ENCODE measurements at places on chromosomes 16 and 17.

DNA sequence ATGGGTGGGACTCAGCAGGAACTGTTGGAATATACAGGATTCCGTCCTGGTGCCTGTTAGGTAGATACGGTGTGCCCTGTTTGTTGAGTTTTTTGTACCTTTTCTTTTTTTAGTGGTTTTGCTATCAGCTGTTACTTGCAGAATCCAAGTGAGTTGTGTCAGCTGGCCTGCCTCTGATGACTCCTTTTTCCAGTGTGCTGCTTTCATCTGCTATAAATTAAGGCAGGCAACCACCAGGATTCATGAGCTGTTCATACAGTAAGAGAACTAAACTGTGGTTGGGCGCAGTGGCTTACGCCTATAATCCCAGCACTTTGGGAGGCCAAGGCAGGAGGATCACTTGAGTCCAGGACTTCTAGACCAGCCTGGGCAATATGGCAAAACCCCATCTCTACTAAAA, 79.9 kb downstream of the WNT3 start:
- no peak for DNase-seq

DNA sequence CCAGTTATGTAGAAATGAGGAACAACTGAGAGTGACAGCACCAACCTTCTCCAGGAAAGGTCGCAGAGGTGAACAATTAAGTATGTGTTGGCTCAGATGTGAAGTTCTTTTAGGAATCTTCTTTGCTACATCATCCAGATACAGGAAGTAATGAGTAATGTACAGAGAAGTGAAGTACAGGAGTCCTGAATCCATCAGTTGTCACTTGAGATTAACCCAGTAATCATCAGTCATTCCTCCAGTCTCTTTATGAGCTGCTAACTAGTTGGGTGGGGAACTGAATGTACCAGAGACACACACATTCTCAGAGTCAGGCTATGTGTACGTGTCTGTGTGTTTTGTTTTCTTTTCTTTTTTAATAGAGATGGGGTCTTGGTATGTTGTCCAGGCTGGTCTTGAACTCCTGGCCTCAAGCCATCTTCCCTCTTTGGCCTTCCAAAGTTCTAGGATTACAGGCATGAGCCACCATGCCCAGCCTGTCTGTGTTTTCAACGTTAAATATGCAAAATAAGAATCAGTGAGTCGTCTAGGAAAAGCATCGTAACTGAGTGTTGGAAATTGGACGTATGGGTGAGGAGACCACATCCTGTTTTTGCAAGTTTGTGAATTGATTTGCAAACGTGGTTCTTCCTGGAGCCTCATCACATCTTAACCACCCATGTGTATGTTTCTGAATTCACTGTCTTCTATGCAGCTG, 19.9 kb downstream of the ZNF200 start:
- no peak for DNase-seq

GRCh38 chr17:21293831-21294210, 9.3 kb downstream of the MAP2K3 start:
- DNase-seq, result no peak

- DNase-seq, result no peak
These were observed 7.6 kb upstream of the CNP start for GRCh38 chr17:41959030-41959335.

- no peak for DNase-seq
These were observed 7.3 kb upstream of the DPEP3 start for GRCh38 chr16:67987460-67988160.

- no peak for DNase-seq
These were observed 19.7 kb upstream of the SRCIN1 start for GRCh38 chr17:38625482-38625881.

- no peak for DNase-seq
These were observed 86.7 kb downstream of the MRC2 start for GRCh38 chr17:62714016-62714777.

DNA sequence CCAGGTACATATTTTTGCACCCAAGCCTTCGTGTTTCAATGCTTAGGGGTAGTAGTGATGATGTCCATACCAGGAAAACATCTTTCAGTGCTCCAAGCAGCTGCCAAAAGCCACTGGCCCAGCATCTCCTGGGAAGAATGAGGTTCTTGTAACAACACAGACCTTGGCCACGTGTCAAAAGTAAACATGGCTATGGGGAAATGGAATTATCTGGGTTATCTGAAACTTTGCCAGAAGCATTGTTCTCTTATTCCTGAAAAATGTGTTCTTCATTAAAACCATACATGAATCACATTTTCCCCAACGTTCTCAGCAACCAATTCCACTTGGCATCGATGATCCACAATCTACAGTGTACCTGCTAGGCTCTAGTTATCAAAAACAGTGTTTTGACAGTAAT, 524.2 kb upstream of the EEF2KMT start:
- DNase-seq, result no peak

DNA sequence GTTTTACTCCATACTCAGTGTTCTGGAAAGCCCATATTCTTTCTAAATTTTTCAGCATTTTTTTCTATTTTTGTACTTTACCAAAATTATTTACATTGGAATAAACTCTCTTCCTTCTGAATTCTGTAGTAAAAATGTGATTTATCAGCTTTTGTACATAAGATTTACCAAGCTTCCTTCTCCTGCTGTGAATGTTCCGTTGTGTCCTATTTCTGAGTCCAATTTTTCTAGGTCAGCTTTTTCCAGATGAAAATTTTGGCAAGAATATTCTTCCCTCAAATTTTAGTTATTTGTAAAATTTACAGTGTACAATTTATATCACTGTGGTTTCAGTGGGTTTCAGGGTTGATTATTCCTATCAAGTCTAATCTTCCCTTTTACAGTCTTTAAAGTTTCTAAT, 27.5 kb downstream of the ASPA start:
- DNase-seq, result no peak

- DNase-seq, result no peak
These were observed 10.3 kb upstream of the ZFHX3 start for GRCh38 chr16:73058221-73058615.

DNA sequence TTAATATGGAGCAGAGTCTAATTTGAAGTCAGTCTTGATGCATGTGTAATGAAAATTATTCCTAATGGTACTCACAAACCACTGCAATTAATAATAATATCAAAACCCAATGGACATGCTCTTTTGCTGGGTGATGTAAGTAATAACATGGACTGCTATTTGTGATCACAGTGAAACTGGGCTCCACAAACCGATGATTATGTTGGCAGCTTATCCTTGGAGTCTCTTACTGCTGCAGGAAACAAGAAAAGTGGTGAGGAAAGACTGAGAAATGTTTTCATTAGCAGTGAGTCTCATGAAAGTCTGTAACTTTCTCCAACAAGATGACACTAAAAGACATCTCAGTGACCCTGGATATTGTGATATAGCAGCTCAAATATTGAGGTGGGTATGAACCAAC, 45.2 kb downstream of the TMEM100 start:
- DNase-seq, result no peak

DNA sequence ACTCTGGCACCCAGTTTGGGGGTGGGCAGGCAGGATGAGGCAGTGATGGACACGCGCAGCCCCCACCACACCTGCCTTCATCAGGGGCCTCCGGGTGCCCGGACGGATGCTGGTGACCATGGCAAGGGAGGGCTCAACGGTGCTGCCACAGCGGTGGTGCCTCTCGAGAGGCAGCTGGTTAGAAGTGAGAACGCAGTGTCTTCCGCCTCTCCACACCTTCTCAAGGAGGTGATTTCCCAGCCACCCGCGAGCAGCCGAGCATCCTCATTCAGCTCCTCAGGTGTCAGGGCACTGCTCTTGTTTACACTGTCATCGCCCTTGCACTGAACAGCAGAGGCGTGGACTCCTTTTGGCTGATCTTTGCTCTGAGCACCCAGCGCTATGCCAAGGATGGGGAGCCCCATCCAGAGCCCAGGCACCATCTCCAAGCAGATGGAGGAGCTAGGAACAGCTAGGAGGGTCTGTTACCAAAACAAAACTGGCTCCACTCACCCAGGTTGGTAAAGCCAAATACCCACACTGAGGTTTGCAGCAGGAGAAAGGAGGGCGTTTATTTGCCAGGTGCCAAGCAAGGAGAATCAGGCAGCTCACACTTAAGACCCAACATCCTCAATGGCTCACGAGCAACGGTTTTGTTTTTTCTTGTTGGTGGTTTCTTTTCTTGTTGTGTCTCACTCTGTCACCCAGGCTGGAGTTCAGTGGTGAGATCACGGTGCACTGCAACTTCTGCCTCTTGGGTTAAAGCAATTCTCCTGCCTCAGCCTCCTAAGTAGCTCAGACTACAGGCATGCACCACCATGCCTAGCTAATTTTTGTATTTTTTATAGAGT, 174.3 kb upstream of the TNRC6C start:
- DNase-seq, result no peak

DNA sequence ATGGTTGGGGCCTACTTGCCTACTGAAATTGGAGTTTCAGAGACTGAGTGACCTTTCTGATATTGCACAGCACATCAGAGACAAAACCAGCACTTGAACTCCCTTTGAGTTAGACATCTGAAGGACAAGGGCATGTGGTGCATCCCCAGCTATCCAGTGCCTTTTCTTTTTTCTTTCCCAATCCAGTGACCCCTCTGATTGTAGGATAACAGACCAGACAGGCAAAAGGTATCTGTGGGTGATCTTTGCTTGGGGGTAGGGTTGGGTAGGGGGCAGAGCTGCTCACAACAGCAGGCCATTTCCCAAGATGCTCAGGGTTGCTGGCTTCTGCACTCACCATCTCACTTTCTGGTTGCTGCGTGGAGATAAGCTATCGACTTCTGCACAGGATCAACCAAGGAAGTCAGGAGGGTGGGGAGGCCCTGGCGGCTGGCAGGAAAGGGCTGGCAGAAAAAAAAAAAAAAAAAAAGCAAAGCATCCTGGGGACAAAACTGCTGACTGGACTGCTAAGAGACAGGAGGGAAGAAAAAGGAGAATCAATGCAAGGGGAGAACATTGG, 42.2 kb downstream of the HOXB1 start:
- no peak for DNase-seq

- no peak for DNase-seq
These were observed 19.0 kb downstream of the ADAD2 start for GRCh38 chr16:84209989-84210388.

DNA sequence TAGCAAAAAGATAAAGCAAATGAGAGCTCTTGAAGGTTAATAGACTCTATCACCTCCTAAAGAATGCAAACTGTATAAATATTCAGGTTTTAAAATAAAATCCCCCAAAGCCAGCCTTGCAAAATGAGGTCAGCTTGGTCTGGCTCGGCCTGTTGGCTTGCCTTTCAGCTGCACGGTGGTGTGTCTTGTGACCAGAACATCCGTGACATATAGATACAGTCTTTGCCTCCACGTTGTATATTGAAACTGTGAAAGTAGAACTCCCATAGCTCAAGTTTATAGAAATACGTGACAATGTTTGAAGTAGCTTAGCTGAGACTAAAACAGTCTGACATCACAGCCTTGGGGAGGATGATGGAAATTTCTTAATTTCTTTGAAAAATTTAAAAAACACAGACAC, 236.6 kb upstream of the MYOCD start:
- no peak for DNase-seq

- no peak for DNase-seq
These were observed 661 bp upstream of the ALOXE3 start for GRCh38 chr17:8118769-8119580.

DNA sequence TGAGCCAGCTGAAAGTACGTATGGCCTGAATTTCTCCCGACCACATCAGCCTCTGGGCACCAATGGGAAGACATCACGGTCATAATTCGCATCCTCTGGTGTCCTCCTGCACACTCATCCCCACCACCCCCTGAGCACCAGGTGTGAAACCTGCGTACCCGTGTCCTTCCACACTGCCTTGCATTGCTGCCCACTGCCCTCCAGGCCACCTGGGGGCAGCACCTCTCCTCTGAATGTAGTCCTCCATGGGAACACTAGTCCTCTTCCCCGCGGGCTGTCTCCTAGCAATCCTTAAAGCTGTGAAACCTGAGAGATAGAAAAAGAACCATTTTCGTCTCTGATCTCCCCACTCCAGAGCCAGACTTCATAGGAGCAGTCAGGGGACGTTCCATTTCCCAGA, 125.5 kb downstream of the ZNF18 start:
- no peak for DNase-seq

DNA sequence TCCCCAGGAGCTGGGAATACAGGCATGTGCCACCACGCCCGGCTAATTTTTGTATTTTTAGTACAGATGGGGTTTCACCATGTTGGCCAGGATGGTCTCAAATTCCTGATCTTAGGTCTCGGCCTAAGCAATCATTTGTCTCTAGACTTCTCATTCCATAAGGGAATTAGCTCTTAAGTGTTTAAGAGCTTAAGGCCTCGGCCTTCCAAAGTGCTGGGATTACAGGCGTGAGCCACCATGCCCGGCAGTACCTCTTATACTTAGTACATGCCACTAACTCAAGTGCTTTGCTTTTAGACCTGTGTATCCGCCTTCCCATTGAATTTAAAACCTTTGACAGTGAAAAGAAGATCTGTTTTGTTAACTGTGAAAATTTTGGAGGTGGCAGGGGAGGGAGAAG, 16.6 kb upstream of the IL21R start:
- no peak for DNase-seq

DNA sequence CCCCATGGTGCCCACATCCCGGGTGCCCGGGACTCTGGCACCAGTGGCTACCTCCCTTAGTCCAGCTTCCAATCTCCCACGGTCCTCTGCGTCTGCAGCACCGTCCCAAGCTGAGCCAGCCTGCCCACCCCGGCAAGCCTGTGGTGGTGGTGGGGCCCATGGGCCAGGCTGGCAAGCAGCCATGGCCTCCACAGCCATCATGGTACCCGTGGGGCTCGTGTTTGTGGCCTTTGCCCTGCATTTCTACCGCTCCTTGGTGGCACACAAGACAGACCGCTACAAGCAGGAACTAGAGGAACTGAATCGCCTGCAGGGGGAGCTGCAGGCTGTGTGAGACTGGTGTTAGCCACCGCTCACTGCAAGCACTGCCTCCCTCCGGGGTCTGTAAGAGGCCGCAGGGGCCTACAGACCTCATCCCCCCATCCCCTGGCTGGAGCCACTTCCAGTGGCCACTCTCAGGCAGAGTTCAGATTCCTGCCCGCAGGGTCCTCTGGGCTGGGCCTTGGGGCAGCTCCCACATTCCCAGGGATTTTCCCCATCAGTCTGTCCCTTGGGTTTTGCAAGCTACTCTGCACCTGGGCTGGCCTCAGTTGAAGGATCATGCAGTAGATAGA, 3.9 kb upstream of the SETD1A start:
- DNase-seq, result no peak

DNA sequence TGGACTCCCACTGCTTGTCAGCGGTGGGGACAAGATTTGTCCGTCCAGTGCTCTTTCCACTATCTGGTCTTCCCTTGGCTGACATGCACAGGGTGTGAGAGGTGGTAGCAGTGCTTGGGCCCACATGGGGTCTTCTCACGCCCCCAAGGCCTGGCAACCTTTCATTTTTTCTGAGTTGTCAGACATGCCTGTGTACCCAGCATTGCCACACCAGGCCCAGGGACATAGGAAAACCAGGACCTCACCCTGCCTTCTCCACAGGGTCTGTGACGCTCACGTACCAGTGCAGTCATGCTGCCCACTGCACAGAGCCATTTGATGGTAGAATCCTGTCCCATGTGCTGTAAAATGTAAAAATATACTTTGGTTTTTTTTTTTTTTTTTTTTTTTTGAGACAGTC, 57.8 kb downstream of the B9D1 start:
- no peak for DNase-seq

Measured in epithelial cell of prostate (primary cell).